ENCODE measurements at places on chromosomes 3 and 15.

- DNase-seq, result no peak
These were observed 21.5 kb downstream of the LARS2 start for GRCh38 chr3:45409921-45410320.

- DNase-seq, result no peak
These were observed 13.1 kb upstream of the PLA2G4D start for GRCh38 chr15:42107473-42107872.

- no peak for DNase-seq
These were observed 517 bp downstream of the FBN1 start for GRCh38 chr15:48644827-48645557.

GRCh38 chr3:11545186-11545851, 98.4 kb downstream of the VGLL4 start:
- no peak for DNase-seq

- DNase-seq, result no peak
These were observed at the start of gene STRA6 for GRCh38 chr15:74202452-74203401. TSS of gene STRA6 (minus strand) at chr15:74202787. CDS start at chr15:74202267, 520 bp downstream.

DNA sequence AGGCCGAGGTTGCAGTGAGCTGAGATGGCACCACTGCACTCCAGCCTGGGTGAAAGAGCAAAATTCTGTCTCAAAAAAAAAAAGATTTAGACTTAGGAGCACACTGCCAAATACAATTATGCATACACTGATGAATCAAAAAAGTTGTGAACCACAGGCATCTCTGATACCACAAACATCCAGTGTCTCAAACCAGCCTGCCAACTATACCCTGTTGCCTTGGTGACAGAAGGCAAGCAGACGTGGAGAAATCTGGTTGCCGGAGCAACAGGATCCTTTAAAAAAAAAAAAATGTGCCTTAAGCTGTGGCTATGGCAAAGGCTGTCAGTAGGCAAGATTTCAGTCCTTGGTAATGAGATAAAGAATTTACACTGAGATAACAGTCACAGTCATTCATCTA, 202.3 kb downstream of the NEK10 start:
- no peak for DNase-seq

DNA sequence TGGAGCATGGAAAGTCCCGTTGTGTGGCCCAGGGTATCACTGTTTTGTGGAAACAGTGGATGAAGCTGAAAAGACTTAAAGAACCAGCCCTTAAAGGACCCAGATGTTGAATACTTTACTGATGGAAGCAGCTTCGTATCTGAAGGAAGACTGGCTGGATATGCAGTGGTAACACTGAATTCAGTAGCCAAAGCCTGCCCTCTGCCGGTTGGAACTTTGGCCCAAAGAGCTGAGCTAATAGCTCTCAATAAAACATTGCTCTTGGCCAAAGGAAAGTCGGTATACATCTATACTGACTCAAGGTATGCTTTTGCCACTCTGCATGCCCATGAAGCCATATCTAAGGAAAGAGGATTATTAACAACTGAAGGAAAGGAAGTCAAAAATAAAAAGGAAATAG, 885.4 kb downstream of the PDCD6IP start:
- DNase-seq, result no peak

GRCh38 chr15:57887825-57888224, 177.7 kb downstream of the ALDH1A2 start:
- DNase-seq, result no peak

GRCh38 chr3:185983495-185984141, 45.8 kb upstream of the TRA2B start:
- DNase-seq, result peak; percentile 41

GRCh38 chr15:23497710-23498111, 50.7 kb upstream of the GOLGA6L2 start:
- DNase-seq, result peak; percentile 5

DNA sequence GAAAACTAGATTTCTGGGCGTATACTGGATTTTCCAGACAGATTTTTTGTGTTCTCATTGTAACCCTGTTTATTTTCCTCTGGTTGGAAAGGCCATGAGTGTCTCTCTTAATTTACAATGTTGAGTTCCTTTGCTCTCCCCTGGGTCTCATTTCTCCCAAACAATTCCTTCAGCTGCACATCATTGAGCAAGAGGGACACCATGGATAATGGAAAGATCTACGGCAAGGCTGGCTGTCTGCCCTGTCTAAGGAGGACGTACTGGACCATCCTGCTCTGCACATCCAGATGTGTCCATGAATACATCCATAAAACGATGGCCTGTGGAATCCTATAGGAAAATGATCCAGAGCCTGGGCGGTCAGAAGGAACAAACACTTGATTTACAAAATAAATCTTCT, 258.1 kb upstream of the MCTP2 start:
- no peak for DNase-seq

DNA sequence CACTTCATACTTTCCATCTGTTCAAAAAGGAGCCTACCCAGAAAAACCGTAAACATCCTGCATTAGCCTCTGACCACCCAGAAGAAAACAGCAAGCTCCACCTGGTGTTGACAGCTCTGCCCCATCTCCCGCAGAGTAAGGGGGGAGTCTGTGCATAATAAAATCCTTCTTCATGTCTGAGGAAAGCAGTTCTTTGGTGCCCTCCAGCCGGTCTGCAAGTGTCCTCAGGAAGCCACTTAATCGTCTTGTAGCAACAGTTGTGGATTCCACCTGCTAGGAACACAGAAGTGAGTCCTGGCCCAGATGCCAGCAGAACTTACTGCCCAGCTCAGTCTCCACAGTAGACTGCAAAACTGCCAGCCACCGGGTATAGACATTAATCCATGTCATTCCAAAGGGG, 22.5 kb downstream of the RIOX2 start:
- no peak for DNase-seq

- no peak for DNase-seq
These were observed 490.1 kb upstream of the ARRDC4 start for GRCh38 chr15:97470417-97470816.

- no peak for DNase-seq
These were observed 13.5 kb upstream of the IDH2 start for GRCh38 chr15:90115783-90116182.

DNA sequence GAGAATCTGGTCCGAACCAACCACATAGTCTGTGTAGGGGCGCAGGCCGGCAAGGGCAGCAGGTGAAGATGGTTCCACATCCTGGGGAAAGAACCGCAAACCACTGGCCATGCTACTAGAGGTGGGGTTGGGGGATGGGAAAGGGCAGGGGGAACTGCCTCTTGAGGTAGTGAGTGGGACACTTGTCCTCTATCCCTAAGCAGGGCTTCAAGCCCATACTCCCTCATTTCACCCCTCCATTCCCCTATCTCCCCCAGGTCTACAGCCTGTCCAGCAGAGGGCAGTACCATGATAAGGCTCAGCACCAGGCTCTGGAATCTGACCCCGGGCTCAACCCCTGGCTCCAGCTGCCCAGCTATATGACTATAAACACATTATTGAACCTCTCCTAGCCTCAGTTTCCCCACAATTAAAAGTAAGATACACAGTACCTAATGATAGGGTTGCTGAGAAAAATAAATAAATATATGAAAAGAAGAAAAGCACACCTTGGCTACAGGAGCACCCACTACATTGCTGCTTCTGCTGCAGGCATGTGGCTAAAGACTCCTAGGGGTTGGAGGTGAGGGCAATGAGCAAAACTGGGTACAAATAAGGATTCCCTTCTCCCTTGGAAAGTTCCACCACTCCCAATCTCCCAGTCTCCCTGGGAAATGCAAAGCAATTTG, 6.3 kb downstream of the GORASP1 start:
- no peak for DNase-seq

DNA sequence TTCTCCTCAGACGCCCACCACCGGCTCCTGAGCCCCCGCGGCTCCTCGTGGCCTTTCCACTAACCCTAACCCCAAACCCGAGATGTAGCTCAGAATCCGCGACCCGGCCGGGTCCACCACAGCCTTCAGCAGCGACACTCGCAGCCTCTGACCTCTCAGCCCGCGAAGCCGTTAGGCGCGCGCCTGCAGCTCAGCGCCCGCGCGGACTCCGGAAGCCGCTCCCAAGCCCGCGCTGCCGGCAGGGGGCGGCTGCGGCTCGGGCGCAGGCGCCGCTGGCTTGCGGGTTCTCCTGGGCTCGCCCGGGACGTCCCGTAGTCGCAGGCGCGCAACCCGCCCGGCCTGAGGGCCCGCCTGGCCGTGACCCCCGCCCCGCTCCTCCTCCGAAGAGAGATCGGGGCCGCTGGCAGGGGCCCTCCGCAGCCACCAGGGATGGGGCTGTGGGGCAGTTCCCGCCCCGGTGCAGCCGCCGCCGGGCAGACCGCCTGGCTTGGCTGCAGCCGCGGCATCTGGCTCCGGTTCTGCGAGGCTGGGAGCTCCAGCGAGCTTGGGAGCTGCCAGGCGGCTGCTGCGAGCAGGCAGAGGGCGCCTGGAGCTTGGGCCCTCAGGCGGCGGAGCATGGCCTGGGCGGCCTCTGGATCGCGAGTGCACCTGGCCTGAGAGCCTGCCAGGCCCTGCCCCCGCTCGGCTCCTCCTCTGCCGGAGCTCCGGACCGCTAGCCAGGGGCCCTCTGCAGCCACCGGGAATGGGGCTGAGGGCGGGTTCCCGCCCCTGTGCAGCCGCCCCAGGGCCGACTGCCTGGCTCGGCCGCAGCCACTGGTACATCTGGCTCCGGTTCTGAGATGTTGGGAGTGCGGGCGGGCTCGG, 120.7 kb downstream of the LMLN start:
- DNase-seq, result peak; percentile 59

- DNase-seq, result no peak
These were observed 1.0 kb downstream of the KAT2B start for GRCh38 chr3:20041197-20041780.

GRCh38 chr15:85495096-85495495, 114.7 kb downstream of the AKAP13 start:
- no peak for DNase-seq

DNA sequence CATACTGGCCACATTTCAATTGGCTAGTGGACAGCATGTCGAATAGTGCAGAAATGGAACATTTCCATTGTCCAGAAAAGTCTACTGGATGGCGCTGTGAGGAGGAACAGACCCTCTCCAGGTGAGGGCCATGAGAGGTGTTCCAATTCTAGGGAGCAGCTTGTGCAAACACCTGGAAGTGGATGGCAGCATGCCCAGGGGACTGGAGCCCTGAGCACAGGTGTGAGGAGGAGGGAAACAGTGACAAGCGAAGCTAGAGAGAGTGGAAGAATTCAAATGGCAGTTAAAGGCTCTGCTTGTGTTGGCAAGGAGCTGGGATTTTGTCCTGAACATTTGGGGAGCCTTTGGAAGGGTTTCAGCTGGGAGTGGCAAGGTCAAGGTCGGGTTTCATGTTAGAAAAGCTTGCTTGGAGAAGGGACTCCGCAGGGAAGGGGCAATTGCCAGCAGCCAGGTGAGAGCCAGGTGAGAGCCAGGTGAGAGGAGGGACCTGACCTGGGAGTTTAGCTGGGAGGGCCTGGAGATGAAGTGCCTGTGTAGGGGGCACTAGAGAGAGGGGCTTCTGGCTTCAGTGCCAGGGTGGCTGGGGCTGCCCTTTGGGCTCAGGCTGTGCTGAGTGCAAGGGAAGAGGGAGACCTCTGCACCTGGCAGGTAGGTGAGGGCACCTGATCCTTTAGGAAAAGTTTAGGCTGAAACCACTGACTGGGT, 93.8 kb downstream of the LINGO1 start:
- DNase-seq, result no peak

GRCh38 chr3:119236756-119237155, 3.9 kb downstream of the B4GALT4 start:
- no peak for DNase-seq

GRCh38 chr3:126245811-126246727, 65.7 kb upstream of the ALDH1L1 start:
- peak; percentile 39 for DNase-seq

DNA sequence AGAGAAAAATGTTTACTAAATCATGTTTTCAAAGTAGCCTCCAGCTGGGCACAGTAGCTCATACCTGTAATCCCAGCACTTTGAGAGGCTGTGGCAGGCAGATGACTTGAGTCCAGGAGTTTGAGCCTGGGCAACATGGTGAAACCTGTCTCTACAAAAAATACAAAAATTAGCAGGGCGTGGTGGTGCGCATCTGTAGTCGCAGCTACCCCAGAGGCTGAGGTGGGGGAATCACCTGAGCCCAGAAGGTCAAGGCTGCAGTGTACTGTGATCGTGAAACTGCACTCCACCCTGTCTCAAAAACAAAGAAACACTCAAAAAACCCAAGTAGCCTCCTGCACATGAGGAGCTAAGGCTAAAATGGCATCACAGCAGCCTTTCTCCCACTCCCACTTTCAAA, 1.6 kb upstream of the PPIB start:
- no peak for DNase-seq

GRCh38 chr15:78927077-78927790, 17.6 kb downstream of the CTSH start:
- DNase-seq, result no peak

- DNase-seq, result no peak
These were observed 70.4 kb upstream of the SPATA12 start for GRCh38 chr3:56989977-56990640.

DNA sequence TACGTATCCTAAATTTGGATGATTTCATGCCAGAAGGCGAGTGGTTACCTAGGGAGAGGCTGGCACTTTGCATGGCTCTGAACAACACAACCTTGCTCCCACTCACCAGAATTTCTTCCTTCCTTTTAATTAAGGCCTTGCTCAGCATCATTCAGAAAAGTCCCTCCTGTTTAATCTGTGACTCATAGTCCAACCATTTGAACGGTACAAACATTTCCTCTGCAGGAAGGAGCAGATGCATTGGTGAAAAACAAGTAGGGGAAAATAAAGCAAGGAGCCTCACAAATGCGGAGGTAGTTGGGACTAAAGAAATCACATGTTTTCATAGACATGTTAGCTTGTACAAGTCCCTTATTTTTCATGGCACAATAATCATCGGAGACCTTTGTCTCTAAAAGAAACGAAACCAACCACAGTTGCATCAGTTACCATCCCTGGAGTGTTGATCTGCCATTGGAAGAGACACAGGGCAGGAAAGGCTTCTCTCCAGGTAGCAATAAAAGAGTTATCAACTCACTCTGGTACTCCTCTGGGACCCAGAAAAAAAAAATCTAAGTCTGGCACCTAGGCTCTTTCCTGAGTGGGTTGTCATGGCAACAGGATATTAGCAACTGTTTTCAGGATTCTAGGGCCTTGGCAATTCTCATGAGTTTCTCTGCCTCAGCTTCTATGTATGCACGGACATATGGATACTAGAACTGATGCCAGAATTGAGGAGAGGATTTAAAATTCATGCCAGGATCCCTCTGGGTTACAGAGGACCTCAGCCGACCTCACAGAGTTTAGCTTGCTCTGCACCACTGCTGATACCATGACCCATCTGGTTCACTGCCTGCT, 255.4 kb upstream of the ARPP21 start:
- no peak for DNase-seq

GRCh38 chr3:109702252-109702651, 364.9 kb upstream of the DPPA4 start:
- DNase-seq, result no peak

- DNase-seq, result no peak
These were observed 37.9 kb downstream of the DPH6 start for GRCh38 chr15:35507932-35508638.

- no peak for DNase-seq
These were observed 8.3 kb downstream of the CPA3 start for GRCh38 chr3:148873270-148873927.

- no peak for DNase-seq
These were observed 37.0 kb upstream of the PLXNA1 start for GRCh38 chr3:126945891-126946290.

- no peak for DNase-seq
These were observed 4.2 kb upstream of the RAB8B start for GRCh38 chr15:63185206-63185605.
